Urothelium cell line (cell line): ENCODE measurements at places on chromosomes 11 and 22.

- no peak for DNase-seq
These were observed 10.7 kb downstream of the TAB1 start for GRCh38 chr22:39410264-39410663.

DNA sequence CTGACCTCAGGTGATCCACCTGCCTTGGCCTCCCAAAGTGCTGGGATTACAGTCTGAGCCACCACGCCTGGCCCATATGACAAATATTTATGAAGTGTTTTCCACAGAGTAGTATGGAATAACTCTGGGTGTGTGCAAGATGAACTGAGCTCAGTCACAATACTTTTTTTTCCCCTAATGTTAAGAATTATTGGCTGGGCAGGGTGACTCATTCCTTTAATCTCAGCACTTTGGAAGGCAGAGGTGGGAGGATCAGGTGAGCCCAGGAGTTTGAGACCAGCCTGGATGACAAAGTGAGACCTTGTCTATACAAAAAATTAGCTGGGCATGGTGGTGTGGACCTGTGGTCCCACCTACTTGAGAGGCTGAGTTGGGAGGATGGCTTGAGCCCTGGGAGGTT is 6.4 kb downstream of the PTPRJ start:
- DNase-seq, result no peak

- DNase-seq, result no peak
These were observed 3.4 kb upstream of the MCAM start for GRCh38 chr11:119320240-119320775.

DNA sequence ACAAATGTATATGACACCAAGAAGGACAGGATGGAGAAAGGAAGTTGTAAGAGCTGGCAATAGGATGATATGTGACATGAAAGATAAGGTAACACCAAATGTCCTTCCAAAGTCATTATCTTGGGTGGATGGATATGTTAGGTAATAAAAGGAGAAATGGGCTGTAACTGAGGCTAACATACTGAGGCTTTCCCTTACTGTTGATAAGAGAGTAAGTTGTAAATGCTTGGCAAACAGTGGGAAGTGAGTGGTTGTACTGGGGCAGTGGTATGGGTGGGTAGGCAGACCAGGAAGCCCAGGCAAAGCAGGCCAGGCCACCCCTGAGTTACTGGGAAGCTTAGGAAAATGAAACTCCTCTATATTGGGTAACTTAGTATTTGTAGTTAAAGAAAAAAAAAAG is 73.7 kb downstream of the ARHGAP42 start:
- no peak for DNase-seq

- no peak for DNase-seq
These were observed 91.8 kb upstream of the CLDN5 start for GRCh38 chr22:19615867-19616581.

GRCh38 chr11:134513585-134514120 is 101.6 kb upstream of the B3GAT1 start:
- no peak for DNase-seq

- no peak for DNase-seq
These were observed 31.4 kb downstream of the PPIL2 start for GRCh38 chr22:21697021-21697771.

DNA sequence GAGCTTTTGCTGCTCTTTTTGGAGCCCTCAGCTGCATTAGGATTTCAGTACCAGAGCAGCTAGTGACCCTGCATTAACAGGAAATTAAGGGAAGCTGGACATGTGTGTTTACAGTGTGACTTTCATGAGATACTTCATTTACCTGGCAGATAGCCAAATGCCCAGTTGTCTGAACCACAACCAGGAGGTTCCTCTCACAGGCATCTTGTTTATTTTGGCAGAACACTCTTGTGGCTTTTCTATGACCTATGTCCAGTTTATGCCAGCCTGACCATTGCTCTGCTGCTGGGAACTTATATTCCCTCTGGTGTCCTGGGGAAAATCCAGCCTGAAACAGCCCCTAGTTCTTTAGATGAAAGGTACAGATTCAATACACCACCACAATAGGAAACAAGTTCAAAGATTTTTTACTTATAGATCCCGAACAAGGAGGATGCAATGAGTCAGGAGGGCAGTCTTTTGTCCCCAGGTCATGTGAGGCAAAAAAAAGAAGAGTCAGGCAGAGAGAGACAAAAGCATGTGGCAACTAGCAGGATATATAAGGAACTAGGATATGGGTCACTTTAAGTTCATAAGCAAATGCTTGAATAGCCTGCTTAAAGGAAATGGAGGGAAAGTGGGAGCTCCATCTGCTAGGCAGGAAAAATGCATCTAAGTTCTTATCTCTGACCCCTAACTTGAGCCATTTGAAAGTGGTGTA is 379.3 kb downstream of the INSC start:
- peak; percentile 17 for DNase-seq
